SHP77 treated with DMSO at 0.1 percent for 48 hours (cell line): ENCODE measurements at places on chromosomes 4 and X.

DNA sequence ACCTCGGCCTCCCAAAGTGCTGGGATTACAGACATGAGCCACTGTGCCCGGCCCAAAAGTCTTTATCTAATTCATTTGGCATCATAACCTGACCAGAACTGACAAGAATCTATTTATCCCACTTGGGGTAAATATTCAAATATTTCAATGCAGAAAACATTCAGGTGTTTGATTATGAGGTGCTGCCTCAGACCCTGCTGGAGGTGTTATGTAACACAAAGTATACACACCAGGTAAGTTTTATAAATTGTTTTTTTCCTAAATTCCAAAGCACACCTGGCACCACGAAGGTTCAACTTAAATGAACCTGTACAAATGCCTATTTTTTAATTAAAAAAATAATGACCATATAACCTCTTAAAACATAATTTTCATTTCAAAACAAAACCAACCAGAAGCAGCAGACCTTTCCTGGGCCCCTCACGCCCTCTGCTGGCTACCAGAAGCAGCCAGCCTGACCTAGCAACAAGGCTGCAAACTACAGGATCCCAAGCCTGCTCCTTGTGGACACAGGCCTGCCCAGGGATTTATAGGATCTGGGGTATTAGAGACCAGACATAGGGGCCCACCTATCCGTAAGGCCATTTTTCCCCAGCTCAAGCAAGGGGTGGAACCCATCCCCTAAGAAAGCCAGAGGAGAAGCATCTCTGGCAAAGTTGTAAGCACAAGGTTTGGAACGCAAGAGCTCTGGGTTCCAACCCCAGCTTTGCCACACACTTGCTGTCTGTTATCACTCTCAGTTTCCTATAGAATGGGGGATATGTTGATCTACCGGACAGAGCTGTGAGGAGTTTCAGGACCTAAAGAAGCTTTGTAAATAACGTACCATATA is 11.7 kb downstream of the OTUD5 start:
- DNase-seq: no peak

DNA sequence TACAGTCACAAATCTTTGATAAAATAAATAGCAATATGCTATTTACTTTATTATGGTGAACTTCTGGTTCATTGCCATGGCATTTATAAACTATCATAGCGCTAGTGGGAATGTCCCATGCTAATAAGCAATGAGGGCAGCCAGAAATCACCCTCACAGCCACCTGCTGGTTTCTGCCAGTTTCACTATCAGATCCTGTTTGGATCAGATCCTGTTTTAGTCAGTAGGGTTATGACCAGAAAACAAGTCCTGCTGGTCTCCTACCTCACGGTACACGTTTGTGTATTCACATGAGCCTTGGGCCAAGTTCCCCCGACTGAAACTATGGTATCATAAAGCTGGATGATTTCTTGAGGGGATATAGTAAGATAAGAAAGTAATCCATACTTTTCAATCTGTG is 17.7 kb downstream of the FOXR2 start:
- no peak for DNase-seq

- no peak for DNase-seq
These were observed 260.9 kb upstream of the RPS6KA3 start for GRCh38 chrX:20527558-20528011.

DNA sequence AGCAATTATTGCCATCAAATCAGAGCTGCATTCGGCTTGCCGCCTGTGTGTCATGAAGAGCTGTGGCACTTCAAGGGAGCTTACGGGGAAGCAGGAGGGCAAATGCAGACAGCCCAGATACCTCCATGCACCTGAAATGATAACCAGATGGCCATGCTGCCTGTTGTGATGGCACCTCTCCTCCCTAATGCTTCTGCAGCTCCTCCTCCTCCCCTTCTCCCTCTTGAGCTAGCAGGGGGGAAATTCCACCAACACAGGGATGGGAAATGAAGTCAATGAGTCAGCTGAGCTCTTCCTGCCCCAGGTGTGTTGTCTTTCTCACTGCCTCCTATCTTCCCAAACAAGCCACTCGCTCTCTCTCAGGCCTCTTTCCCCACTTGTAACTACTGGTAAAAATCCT is 565.0 kb downstream of the BCOR start:
- no peak for DNase-seq

- DNase-seq: no peak
These were observed 187.4 kb upstream of the RPS6KA3 start for GRCh38 chrX:20454117-20454516.

DNA sequence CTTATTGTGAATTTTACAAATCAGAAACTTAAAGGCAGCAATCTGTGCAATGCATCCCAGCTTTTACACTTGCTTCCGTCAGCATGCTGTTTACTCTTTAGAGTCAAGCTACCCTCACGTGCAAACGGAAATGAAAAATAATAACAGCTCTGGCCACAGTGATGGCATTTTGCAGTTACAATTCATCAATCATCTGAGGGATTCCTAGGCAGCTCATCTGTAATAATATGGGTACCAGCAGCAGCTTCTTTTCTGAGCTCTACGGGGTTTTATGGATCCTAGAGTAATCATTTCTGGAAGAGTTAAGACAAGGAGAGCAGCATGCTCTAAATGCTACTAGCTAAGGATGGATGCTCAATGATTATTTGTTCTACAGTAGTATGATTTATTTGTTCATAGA is 313.6 kb downstream of the AFF2 start:
- DNase-seq: no peak

GRCh38 chr4:44985938-44986337 is 259.6 kb upstream of the GNPDA2 start:
- no peak for DNase-seq

DNA sequence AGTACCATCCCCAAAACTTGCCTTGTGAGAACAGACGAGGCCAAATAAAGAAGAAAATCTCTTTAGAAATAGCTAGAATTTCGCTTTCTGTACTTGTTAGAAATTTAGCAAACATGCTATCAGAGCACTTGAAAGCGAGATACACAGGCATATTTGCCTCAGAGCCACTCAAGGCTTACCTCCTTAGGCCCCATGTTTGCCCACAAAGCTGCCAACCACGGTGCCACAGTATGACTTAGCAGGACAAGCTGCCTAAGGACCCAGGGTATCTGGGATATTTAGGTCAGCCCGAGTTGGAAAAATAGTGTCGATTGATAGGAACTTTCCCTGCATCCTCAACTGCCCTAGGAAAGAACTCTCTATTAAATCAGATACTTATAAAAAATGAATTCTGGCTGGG is 24.2 kb downstream of the NDNF start:
- DNase-seq: no peak

DNA sequence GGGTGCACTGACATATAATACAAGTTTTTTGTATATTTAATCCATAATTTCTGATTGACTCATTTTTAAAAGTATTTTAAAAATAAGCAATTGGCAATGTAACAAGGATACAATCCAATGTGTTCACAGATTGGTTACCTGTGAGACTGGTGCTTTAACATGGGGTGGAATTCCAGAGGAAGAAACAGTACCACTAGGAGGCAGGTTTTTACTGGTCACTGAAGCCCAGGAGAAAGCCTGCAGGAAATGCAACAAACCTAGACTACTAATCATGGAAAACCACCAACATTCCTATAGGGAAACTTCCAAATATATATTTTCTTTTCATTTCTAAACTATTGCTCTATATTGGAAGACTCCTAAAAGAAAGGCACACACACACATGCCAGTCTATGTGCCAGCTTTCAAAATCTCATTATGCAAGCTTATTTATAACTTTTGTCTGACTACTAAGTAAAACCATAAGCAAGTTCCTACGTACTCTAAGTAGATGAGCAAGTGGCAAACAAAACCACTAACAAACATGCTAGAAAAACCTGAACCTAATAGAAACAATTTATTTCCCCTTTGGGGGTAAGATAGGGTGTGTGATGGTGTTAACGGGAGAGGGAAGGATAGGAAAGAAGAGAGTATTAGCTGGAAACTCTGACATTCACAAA is 19.2 kb downstream of the G3BP2 start:
- DNase-seq: no peak

DNA sequence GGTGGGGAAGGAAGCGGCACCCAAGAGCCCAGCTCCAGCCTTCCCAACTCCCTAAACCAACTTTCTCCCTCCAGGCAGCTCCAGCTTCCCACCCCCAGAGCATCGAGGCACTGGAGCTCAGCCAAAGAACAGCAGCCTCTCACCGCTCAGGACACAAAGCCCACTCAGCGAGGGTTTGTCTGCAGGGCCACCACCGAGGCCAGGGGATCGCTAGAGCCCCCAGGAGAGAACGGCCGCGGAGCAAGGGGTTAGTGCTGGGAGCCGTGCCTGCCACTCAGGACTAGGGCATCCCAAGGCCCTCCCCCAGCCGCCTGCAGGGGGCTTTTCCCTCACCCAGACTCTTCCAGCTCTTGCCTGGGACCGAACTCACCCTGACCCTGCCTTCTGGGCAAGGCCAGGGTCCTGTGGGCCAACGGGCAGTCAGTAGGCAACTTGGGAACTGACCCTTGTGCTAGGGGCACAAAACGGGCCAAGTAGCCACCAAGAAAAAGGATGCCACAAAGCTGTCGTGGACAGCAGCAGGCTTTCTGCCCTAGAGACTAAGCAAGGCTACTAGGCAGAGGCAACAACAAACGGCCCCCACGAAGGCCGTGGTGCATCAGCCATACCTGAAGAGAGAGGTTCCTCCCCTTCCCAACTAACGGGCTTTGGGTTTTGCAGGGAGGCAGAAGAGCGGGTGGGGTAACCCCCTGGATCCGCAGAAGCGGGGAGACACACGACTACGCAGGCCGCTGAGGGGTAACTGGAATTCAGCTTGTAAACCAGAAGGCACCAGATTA is 2.3 kb downstream of the HCFC1 start:
- DNase-seq: no peak

- no peak for DNase-seq
These were observed 62.7 kb upstream of the PGM2 start for GRCh38 chr4:37763831-37764230.

DNA sequence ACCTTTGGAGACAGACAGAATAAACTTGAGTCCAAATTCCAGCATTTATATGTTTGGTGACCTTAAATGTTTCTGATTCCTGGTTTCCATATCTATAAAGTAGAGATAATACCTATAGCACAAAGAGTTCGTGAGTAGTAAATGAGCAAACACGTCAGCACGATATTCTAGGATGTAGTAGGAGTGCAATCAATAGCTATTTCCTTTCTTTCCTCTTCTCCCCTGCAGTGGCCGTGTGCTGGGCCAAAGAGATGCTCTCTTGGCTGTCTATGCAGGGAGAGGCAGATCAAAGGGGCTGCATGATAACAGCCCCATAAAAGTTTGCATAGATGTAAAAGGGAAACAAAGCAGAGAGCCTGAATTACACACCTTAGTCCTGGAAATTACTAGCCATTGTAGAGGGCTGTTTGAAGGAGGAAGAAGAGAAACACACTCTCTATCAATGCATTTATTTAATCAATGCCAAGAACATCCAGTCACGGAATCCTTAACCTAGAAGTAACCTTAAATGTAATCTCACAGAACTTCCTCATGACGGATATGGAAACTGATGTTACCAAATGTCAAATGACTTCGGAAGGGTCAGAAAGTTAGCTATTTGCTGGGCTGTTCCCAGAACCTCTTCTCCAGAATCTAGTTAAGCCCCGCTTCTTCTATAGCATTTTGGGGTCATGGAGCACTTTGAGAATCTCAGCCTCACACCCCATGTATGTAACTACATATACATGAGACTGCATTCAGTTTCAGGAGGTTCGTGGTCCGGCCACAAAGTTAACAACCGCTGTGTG is 35.5 kb upstream of the PLAC8 start:
- no peak for DNase-seq

DNA sequence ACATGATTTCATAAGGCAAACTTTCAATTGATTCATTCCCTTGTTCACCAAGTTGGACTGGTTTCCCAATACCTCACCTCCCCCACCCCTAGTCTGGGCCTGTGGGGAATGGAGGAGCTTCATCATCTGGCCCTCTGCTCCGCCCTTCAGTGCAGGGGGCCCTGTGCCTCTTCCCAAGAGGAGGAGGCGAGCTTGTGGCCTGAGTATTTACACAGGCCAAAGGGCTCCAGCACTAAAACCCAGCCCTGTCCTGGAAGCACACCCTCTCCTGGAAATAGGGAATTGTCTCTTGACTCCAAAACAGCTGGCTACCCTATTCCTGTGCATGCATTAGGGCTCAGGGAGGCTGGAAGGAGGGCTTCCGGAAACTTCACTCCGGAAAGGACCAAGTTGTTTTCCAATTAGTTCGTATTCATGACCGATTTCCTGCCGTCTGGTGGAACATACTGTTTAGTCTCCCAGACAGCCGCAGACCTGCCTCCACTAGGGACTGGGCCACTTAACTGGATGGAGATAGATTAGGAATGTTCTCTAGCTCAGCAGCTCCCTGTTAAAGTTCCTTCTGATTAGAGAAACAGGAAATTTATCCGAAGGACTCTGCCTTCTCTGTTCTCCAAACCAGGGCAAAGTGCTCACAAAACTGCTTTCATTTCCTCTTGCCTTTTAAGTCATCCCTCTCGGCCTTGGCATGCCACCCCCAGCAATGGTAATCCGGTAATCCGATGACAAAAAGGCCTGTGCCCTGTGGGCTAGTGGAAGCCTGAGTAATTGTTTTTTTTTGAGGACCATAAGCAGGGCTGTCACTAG is 5.8 kb downstream of the SRPX2 start:
- no peak for DNase-seq

DNA sequence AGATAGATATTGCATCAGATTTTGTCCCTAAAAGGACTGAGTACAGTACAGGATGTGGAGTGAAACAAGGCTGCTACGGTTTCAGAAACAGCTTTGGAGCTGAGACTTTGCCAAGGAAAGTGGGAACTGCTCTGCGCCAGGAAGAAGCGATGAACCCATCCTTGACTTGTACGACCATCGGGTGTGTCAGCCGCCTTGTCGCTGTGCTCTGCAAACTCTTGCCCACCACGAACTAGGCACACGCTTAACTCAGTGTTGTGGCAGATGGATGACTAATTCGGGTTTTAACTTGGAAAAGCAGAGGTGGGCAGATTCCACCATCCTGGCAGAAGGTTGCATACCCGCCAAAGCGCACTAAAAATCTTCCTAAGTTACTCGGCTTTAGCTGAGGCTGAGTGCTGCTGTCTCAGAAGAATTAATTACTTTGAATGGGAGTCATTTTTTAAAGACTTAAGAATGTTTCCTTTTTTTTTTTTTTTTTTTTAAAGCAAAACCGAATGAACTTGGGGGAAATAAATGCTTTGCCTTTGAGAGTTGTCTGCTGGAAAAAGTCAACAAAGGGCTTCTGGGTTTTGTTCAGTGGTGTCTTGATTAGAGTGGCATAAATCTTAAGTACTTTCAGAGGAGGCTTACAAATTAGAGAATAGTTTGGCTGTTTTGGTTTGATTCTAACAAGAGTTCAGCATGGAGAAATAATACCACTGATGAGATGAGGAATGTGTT is 69.5 kb downstream of the SHROOM2 start:
- no peak for DNase-seq
